Esophagus squamous epithelium (tissue), 5 donors: ENCODE measurements at places on chromosomes 12 and 14. TPM values are rescaled to one million over a fixed set of nuclear protein-coding genes. Genes with fewer than 3 reads are reported as not detected.

Gene BEGAIN
- 0.53 TPM for total RNA-seq

Gene SIX4
- total RNA-seq, result 0.76 TPM

Gene ZBTB42
- 4.7 TPM for total RNA-seq

Gene SLC15A4
- 38.1 TPM for total RNA-seq

Gene GDF11
- 0.19 TPM for total RNA-seq

Gene LAG3
- 0.50 TPM for total RNA-seq

Gene TUBA1B
- 414 TPM for total RNA-seq
